Chondrocyte (in vitro differentiated cells): ENCODE measurements at places on chromosomes 1 and 21. TPM values are rescaled to one million over a fixed set of nuclear protein-coding genes. Genes with fewer than 3 reads are reported as not detected.

- no peak overlapping the region for H3K4me3 ChIP-seq
- no peak for DNase-seq
- H3K27me3 ChIP-seq = no peaks in the 10 kb centered on the region
- H3K4me1 ChIP-seq = peaks cover 41% of the 10 kb centered on the region
- peaks cover 24% of the 10 kb centered on the region for H3K36me3 ChIP-seq
Measured at GRCh38 chr1:53048960-53049573, 12.9 kb upstream of the PODN start.

GRCh38 chr21:43758111-43758641 is 17.9 kb downstream of the CSTB start:
- no peak for DNase-seq
- H3K36me3 ChIP-seq = peaks cover 26% of the 10 kb centered on the region
- H3K27ac ChIP-seq = peak overlapping the region; percentile 84
- H3K4me3 ChIP-seq = peak overlapping the region; percentile 24

GRCh38 chr1:30798389-30799232 is 41.0 kb upstream of the LAPTM5 start:
- DNase-seq = no peak
- H3K36me3 ChIP-seq = no peaks in the 10 kb centered on the region

DNA sequence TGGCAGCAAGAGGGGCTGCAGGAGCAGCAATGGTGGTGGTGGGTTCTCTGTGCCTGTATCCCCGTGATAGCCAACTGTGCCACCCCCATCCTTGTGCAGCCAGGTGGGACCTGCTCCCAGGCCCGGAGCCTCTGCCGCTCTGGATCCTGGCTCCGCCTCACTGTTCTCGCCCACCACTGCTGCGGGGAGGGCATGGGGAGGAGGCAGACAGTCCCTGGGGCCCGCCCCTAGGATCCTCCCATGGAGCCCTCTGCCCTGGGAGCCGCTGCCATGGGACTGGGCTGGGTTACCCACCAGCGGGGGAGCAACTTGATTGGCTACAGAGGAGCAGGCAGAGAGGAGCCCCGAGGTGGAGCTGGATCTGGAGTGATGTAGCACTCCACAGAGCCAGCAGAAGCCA is 31.6 kb downstream of the CD1D start:
- peaks cover 28% of the 10 kb centered on the region for H3K27me3 ChIP-seq
- H3K4me3 ChIP-seq = no peak overlapping the region
- H3K4me1 ChIP-seq = no peaks in the 10 kb centered on the region

The THEMIS2 gene
- total RNA-seq = 1.2 to 3.9 TPM (median 1.6 TPM) in 3 replicates
